GM19239 (cell line): ENCODE measurements at places on chromosomes 7 and 10.

GRCh38 chr7:149866139-149866778 lies 7.5 kb upstream of the ATP6V0E2 start:
- DNase-seq = no peak

GRCh38 chr10:124574456-124575070 lies 112.9 kb downstream of the LHPP start:
- no peak for DNase-seq

DNA sequence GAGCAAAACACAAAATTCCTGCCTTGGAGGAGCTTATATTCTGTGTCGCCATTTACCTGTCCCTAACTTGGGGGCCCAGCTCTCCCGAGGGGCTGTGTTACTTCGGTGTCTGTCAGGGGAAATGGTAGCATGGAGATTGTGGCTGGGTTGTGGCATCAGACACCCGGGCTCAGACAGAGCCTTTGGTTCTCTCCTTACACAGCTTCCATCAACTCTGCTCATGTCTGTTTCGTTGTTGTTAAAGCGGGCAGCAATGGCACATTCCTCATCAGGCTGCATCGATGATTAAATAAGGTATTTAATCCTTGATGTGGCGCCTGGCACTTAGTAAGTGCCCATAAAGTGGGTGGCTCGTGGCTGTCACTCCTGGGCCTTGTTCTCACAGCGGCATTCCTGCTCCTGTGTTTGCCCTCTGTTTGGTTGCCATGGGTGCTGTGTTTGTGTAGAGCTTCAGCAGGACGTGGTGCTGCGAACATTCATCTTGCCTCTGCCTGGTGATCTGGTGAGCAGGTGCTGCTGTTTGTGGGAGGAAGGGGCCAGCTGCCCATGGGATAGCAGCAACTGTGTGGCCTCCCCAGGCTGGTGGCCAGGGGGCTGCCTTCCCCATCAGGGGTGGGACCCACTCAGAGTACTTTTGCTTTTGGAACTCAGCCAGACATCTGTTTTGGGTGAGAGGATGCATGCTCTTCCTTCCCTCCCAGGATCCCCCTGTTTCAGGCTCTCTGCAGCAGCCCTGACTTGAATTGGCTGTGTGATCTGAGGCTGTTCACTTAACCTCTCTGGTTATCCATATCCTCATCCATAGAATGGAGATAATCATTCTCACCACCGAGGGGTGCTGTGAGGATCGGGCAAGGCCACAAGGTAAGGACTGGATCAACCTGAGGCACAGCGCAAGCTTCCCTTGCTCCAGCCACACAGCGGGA lies 207.2 kb upstream of the SVIL start:
- no peak for DNase-seq

DNA sequence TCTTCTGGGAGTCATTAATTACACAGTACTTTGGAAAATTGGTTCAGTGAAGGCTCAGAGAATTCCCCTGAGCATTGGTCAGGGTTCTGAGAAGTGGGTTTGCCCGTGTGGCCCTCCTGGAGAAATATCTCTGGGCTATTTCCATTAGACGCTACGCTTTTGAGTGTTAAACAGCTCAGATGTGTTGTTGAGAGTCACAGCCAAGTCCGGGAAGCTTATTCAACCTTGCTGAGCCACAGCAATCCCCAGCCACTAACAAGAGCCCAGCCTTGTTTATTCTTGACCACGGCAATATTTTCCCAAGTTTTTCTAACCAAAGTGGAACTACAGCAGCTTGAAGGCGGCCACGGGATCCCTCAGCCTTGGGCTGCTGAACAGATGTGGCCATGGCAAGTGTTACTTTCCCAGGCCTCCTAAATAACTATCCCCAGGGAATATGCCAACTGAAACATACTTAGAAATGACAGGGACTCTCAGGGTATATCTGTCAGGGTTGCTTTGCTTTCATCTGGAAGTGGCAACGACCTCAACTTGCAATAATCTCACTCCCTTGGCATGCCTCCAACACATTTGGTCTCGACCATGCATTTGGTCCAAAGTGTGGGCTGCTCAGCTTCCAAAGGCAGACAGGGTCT lies 214.7 kb downstream of the EMX2 start:
- DNase-seq = no peak

- no peak for DNase-seq
Measured at GRCh38 chr7:2930310-2931033, 86.4 kb upstream of the GNA12 start.

GRCh38 chr10:118980870-118981269 lies 48.6 kb upstream of the NANOS1 start:
- DNase-seq = no peak

- DNase-seq = no peak
Measured at GRCh38 chr7:73512018-73512780, 9.9 kb downstream of the BAZ1B start.

DNA sequence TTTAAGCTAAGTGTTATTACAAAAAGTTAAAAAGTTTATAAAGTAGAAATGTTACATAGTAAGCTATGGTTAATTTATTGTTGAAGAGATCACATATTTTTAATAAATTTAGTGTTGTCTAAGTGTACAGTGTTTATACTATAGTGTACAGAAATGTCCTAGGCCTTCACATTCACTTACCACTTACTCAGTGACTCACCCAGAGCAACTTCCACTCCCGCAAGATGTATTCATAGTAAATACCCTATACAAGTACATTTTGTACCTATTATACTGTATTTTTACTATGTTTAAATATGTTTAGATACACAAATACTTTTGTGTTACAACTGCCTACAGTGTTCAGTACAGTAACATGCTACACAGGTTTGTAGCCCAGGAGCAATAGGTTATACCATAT lies 69.2 kb downstream of the DNAJC1 start:
- no peak for DNase-seq

- peak; percentile 23 for DNase-seq
Measured at GRCh38 chr10:62166331-62167131, 102.1 kb downstream of the RTKN2 start.

- no peak for DNase-seq
Measured at GRCh38 chr10:15237351-15237750, 68.9 kb upstream of the NMT2 start.
